ENCODE measurements at places on chromosomes 1 and 21.
A peak's percentile ranks its signal among the peaks of the same experiment; 100 is the strongest.

DNA sequence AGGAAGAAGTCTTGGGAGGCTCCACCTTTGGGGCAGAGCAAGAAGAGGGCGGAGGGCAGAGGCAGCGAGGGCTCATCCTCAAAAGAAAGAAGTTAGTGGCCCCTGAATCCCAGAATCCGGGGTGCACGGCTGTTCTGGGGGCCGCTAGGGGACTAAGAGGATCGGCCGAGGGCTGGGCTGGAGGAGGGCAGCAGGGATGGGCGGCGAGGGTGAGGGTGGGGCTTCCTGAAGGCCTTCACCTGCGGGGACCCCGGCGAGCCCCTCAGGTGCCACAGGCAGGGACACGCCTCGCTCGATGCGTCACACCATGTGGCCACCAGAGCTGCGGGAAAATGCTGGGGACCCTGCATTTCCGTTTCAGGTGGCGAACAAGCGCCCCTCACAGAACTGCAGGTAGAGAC lies 23.9 kb downstream of the COL6A1 start:
- no peak for DNase-seq

DNA sequence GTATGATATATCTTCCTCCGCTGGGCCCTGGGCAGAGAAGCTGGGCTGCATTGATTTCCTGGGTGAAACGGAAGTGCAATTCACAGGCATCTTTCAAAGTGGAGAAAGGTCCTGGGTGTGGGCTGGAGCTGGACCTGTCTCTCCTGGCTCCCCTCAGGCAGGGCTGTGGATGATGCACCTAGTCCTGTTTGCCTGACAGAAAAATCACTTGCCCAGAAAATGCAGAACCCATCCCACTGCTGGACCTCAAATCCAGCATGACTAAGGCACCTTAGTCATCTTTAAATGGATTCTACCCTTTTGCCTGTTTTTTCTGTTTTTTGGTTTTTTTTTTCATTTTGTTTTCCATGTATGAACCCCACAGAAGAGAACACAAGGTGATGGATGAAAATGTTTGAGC lies 49.7 kb downstream of the MYSM1 start:
- no peak for DNase-seq

GRCh38 chr1:95186149-95186548 lies 47.9 kb upstream of the RWDD3 start:
- no peak for DNase-seq

- no peak for DNase-seq
Observed at GRCh38 chr1:59856725-59857338, 42.1 kb downstream of the HOOK1 start.

DNA sequence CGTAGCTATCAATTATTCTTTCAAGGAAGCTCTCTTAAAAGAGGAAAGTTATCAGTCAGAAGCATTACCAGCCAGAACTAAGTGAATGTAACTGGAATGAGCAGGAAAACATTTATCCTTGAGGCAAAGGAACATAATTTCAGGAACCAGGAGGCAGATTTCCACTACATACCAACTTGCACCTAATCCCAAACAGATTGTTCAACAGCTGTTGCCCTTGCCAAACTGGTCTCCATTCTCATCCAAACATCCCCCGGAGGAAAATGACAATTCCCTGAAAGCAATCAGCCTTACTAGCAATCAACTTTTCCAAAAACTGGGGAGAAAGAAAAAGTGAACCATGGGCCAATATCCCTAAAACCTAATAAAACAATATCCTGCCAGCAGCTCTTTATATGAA lies 35.0 kb downstream of the ENAH start:
- no peak for DNase-seq

DNA sequence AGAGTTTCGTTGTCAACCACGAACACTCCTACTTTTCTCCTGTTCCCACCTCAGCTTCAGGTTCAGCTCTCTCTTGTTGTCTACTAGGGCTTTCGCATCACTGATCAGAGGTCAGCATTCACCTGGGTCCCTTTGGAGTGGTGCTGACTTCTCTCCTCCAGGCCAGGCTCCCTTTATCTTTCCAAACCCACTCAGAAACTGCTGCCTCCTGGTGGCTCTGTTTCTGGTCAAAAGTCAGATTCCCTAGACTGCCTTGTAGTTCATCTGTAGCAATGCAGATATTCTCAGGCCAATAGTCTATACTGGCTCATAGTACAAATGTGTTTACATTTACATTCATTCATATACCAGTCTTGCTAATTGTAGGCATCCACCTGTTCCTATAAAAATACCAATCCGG lies 6.4 kb upstream of the ERI3 start:
- DNase-seq, result no peak

DNA sequence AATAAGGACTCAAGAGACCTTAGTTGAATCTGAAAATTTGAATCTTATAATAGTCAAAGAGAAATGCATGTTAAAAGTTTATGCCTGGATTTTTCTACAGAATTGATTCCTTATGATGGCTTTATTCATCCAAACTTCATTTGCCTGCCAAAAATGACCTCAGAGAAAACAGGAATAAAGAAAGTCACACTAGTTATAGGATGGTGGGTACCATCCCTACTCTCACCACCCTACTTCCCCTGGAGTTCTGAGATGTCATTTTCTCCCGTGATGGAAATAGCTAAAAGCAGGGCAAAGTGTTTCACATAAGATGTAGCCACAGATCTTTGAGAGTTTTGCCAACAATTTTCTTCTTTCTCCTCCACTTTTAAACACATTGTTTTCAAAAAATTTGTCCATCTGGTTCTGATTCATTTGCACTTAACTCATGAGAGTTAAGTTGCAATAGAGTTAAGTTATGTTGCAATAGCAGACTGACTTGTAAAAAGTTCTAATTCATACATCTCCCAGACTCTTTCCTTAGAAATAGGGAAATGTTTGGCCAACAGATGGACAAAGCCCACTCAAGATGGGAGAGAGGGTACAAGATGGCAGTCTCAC lies 384.6 kb downstream of the PLPP3 start:
- DNase-seq, result no peak

- no peak for DNase-seq
Observed at GRCh38 chr1:222250376-222250775, 297.5 kb downstream of the HHIPL2 start.

- DNase-seq, result no peak
Observed at GRCh38 chr21:34215911-34216717, 142.7 kb downstream of the MRPS6 start.

DNA sequence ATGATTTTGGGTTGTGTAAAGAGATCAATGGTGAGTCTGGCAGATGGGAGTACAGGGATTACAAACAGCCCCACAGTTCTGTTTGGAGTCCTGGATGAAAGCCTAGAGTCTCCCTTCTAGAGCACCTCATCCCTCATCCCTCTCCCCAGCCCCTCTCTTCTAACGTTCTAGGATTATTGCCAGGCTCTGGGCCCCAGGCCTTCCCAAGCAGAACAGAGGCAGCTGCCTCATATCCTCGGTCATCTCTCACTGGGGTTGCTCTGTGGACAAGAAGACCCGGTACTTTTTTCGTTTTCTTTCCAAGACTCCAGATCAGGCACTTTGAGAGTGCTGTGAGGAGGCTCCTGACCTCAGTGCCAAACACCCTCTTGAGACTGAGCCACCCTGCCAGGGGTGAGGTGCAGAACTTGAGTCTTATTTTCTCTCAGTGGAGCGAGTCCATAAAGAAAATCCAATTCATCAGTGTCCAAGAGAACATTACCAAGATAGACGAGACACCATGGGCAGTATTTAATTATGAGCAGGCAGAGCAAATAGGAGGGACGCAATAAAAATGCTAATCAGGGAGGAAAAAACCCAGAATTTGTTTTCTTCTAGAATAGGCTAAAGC lies 17.1 kb upstream of the KCND3 start:
- DNase-seq, result no peak

GRCh38 chr1:203048555-203049051 lies 22.3 kb downstream of the PPFIA4 start:
- no peak for DNase-seq

DNA sequence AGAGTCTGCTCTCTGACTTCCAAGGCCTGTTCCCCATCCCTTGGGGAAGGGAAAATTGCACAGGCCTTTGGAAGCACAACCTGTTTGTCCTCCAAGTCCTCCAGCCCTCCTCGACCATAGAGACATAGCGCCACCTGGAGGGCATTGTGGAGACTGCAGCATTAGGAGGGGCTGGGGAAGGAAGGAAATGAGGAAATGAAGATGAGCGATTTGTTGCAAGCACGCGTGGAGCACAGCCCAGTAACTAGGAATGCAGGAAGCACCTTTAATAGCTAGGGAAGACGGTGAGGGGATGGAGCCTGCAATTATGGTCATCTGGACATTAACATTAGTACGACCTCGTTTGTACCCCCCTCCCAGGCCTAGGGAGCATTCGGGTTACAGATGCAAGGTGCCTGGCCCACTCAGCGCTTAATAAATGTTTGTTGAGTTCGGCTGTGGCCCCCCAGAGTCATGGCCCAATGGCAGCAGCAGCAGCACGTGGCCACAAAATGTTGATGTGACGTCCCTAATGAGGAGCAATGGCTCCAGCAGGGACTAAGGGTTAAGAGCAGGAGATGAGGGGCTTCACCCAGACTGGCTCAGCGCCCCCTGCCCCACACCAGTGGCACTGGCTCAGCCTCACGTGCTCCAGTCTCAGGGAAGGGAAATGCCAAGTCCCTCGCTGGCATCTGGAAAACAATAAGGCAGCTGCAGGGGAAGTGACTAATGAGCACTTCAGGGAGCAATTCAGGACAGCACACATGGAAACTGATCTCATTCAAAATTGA lies 8.0 kb upstream of the CAMK2N1 start:
- DNase-seq, result peak; percentile 80

GRCh38 chr1:18554597-18554996 lies 73.9 kb downstream of the KLHDC7A start:
- no peak for DNase-seq

DNA sequence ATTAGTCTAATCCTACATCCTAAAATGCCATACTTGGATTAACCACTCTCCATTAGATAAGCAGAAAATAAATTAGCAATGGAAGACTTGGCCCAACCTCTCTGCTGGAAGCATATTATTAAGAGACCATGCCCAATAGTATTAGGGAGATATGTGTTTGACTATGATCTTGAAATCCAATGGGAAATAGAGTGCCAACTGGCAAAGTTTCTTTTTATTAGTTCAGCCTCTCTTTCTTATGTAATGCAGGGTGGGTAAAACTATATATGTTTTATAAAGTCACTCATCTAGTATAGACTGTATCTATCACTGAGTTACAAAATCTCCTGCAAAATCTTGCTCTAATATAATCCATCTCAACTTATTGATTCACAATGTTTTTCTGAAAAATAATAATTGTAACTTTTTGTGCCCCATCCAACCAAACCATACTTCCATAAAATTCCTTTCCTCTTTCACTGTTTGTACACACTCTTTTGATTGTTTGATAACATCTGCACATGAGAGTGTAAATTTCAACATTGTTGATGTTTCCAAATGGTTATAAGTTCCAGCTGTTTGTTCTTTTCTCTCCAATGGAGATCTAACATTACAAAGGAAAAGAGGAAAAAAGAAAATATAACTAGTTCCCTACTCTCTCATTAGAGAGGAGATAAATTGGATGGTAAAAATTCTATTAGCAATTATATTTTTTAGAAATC lies 408.1 kb upstream of the ADGRL2 start:
- no peak for DNase-seq

- no peak for DNase-seq
Observed at GRCh38 chr1:85278853-85279314, 2.5 kb upstream of the BCL10 start.

DNA sequence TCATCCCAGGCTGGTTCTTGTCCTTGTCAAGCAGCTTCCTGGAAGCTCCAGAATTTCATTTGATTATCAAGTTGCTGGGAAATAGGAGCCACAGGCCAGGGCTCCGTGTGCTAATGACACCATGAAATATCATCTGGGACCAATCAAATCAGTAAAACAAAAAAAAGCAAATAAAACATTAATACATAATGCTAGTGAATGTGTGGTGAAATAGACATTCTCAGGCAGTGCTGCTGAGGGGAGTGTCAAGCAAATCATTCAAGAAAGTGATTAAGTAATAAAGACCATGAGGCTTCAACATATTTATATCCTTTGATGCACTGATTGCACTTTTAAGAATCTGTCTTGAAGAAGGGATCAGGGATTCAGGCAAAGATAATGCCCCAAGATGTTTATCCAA lies 213.7 kb downstream of the MATN1 start:
- no peak for DNase-seq

GRCh38 chr21:25896501-25897056 lies 161.8 kb downstream of the GABPA start:
- no peak for DNase-seq

GRCh38 chr1:48329486-48329885 lies 107.0 kb downstream of the SLC5A9 start:
- no peak for DNase-seq

DNA sequence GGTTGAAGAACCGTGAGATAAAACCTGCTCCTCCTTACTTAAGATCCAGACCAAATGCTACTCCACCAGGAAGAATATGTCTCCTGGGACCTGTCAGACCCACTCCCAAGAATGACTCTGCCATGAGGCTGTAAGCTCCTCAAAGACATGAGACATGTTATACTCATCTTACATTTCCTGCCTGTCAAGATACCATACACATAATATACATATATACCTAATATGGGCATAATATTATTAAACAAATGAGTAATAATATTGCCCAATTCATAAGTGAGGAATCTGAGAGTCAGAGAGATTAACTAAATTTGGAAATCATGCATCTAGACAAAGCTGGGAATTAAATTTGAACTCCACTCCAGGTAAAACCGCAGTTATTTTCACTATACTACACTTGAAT lies 634.9 kb downstream of the LMO4 start:
- no peak for DNase-seq

DNA sequence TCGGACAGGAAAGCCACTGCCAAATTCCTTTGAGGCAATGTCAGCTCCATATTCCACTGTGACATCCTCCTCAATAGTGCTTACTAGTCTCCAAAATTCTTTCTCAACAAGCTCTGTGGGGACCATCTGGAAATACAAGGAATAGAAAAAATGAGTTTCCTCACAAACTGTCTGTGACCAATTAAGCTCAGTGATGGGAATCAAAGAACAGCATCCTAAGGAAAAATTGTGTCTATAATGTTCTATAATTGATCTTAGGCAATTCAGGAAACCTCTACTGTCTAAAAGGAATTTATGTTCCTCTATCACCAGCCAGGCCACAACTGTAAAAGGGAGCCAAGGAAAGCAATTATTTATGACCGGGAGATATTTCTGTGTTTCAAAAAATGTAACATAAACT lies 46.1 kb upstream of the SYT2 start:
- DNase-seq, result no peak

- DNase-seq, result no peak
Observed at GRCh38 chr1:1348420-1349255, 580 bp downstream of the DVL1 start.

DNA sequence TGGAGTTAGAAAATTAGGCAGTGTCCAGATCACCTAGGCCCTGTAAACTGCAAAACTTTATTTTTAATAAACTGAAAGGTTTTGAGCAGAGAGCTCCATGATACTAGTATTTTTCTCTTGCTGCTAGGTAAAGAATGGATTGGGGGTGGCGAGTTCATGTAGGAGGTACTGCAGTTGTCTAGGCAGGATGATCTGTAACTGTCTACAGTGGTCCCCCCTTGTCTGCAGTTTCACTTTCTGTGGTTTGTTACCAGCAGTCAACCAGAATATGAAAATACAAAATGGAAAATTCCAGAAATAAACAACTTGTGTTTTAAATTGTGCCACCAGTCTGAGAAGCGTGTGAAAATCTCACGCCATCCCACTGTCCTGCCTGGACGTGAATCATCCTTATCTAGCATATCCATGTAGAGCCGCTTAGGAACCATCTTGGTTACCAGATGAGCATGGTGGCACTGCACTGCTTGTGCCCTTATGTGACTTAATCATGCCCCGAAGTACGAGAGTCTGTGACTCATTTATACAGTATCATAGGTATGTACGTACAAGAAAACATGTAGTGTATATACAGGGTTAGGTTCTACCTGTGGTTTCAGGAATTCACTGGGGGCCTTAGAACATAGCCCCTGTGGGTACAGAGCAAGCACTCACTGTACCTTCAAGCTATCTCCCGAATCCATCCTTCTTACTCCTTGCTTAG lies 94.2 kb downstream of the AHCTF1 start:
- DNase-seq, result no peak
